Activated CD4-positive, CD25-positive, alpha-beta regulatory T cell treated with anti-CD3 and anti-CD28 coated beads, Interleukin-2, amount 50 U/mL, for 16 hours (primary cell): ENCODE measurements at places on chromosomes 6 and 20.

- no peak for DNase-seq
Observed at GRCh38 chr20:8505476-8506200, 373.6 kb downstream of the PLCB1 start.

DNA sequence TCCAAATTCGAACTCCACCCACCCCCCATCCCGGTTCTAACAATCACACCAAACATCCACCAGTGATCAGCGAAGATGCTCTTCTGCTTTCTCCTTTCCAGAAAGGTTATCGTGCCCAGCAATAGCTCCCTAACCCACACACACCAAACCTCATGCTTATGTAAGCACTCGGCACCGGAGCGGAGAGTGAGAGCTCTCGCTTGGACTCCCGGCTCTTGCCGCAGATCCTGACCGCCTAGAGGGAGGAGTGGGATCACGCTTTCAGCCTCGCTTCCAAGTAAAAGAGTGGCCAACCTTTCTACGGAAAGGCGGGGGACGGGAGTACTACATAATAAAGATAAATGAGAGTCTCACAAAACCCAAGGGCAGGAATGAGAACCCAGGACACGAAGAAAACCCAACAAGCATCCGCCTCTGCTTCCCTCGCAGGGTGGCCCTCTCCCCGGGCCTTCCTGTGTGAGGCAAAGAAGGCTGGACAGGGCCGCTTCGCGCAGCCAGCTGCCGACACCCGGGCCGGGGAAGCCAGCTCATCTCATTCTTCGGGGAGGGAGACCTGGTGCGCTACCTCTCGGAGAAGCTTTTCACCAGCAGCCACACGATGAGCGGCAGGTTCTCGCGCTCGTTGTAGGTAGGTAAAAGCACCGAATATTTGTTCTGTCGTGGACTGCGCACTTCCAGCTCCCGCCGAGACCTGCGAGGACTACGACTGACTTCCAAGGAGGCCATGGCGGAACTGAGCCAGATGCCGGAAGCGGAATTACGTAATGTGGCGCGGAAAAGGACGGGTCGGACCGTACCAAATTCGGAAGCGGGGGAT, at the start of gene DPM1:
DPM1 (minus strand) TSS at position 735 of the 817 bp plus-strand sequence; CDS start at position 726, 9 bp downstream.
- DNase-seq: peak; percentile 84

DNA sequence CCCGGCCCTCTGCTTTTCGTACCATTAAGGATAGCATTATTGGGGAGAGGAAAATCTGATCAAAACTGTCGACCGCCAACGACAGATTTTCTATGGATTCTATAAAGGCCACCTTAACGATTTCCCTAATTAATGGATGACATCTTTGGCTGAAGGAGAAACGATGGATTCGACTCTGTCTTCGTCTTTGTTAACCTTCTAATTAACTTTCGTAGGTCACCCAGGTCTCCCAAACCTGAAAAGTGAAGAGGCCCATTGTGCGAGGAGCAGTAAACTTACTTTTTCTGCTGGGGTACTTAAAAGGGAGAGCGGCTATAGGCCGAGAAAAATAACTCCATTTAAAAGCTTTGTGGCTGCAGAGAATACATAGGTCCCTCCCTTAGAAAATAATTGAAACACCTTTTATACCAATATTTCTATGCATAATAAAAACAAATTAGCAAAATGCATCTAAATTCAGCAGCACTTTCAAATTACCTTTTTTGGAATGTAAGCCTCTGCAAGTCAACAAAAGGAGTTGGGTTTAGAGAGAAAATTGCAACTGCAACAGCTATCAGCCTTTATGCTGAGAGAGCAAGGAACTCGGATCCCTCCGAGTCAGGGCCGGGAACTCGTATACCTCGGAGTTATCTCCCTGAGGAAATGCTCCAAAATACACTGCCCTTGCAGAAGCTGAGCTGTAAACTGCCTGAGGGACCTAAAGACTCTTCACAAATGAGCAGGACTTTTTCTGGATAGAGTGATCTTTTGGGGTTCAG, 31.4 kb upstream of the NR2E1 start:
- no peak for DNase-seq

DNA sequence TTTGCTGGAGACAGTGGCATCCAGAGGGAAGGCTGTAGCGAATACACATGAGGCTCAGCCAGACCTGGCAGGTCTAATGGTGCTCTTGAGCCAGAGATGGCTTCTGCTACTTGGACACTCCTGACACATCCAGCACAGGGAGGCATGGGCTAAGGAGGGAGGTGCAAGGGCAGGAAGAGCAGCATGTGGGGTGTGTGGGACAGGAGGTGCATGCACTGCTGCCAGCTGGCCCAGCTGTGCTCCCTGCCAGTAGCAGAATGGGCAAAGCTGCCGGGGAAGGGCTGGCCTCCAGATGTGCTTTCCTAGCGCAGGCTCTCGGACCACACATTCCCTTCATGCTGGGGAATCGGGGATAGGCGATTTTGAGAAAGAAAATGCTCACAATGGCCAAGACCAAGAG, 309.2 kb downstream of the CDC5L start:
- no peak for DNase-seq

GRCh38 chr6:25652007-25652515, at the start of gene SCGN:
TSS of gene SCGN (plus strand) at chr6:25652215. CDS start at chr6:25652404, 189 bp downstream.
- DNase-seq: no peak

DNA sequence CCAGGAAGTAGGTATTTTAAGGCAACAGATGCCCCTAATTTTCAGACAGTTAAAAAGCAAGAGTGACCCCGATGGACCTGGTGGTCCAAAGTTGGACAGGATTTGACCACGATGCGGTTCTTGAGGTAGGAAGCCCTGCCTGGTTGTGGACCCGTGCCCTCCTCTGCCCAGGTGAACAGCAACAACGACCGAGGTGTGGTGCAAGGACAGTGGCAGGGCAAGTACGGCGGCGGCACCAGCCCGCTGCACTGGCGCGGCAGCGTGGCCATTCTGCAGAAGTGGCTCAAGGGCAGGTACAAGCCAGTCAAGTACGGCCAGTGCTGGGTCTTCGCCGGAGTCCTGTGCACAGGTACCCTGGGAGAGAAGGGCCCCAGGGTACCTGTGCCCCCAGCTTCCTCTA, 18.7 kb downstream of the TGM6 start:
- no peak for DNase-seq

- DNase-seq: no peak
Observed at GRCh38 chr6:160041608-160042007, 72.7 kb downstream of the IGF2R start.

DNA sequence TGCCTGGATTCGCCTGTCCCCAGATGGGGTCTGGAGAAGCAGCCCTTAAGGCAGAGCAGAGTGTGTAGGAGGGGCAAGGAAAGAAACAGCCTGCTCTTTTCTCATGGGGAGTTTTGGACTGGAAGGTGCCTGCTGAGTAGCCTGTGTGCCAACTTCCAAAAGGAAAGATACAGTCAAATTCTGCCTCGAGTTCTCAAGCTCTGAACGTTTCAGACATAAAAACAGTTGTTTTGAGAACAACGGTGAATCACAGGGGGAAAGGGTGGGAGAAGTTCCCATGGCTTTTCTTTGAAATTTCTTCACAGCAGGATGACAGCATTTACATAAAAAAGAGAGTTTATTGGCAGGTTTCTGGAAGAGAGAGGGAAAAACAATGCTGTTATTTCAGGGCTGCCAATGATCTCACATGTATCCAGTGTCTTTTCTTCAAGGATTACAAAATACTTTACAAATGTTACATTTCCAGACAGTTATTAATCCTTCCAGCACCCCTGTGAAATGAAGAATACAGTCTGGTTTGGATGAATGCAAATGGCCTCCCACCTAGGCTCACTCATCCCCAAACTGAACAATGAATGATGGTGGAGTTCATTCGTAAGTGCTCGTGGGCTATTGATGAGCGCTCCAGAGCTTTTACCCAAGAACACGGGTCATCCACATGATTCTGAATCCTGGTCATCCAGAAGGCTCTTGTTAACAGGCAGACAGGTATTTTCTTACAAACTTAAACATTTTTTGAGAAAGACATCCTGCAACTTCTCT, 33.8 kb upstream of the ECI2 start:
- no peak for DNase-seq

GRCh38 chr6:27888566-27888965, 23.6 kb downstream of the OR2B2 start:
- DNase-seq: no peak

DNA sequence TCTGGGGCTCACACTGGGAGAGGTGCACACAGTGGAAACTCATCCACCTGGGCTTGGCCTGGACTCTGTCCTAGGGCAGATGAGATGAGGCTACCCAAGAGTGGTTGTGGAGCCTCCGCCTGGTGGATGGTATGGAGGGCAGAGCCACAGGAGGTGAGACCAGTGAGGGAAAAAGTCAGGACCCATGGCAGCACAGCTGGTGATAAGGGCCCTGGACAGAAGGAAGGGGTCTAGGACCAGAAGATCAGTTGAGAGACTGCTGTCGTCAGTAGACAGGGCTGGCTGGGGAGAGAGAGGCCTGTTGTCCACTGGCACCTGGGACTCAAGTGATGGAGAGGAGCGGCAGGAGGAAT, 29.8 kb downstream of the PLCG1 start:
- no peak for DNase-seq

- no peak for DNase-seq
Observed at GRCh38 chr6:18389479-18389878, 2.3 kb downstream of the RNF144B start.

DNA sequence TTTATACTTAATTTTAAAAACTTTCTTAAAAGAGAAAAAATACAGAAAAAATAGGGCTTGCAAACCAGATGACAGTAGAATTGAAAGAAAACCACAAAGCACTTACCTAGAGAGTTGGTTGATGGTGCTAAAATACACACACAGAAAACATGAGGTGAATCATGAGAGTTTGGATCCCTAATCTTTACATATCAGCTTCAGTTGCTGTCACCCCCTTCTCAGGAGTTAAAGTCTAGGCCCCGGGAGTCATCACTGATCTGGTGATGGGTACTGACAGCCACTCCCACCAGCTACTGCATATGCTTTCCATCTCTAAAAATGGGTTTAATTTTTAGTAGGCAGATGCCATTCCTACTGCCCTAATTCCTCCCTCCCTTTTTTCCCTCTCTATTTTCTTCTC, 16.7 kb downstream of the TSBP1 start:
- DNase-seq: no peak

DNA sequence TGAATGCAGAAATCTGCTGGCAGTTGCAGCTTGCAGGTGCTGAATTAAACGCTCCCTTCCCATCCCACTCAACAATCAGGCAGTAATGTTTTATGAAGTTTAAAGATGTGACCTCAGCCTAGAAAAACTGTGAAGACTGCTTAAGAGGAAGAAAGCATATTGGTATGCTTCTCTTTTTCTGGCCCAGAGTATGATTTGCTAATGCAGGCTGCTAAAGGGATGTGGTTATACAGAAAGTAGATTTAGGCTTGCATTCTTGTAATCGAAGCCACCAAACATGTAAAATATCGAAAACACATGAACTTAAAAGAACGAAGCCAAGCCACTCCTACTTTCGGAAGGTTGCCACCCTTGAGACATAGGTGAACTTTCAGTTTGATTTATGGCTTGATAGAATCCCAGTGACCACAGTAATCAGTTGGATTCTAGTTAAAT, 40.7 kb downstream of the MAP3K5 start:
- peak; percentile 12 for DNase-seq

DNA sequence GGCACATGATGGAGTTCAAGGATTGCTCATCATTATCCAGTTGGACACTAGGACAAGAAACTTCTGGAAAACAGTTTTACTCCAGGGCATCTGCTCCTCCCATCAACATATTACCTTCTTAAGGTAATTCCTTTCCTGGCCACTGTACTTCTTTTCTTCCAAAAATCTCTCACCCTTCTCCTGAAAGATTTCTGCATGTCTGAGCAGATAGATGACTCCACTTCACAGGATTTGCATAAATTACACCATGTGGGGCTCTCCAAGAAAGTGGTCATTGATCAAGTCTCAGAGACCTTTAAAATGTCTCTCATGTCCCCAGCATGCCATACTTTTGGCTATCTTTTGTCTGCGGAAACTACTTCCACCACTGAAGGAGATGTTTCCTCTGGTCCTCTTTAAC, 103.2 kb upstream of the TNFAIP3 start:
- no peak for DNase-seq

GRCh38 chr6:81995548-81996289, 243.2 kb upstream of the TENT5A start:
- DNase-seq: no peak

DNA sequence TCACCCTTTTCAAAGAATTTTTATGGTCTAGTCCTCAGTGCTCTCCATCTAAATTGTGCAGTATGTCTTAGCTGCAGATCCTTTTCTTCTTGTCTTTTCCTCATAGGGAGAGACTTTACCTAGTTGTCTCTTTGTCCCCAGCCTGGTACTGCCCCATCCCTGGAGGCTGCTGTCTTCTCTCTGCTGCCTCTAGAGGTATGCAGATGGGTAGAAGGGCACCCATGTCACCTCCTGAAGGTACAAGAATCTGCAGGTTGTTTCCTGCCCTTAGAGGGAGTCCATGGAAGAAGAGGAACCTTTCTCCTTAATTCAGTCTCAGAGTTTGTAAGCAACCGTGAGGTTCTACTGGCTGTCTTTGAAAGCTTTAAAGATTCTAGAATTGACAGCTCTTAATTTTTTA, 39.1 kb downstream of the MCM8 start:
- no peak for DNase-seq

DNA sequence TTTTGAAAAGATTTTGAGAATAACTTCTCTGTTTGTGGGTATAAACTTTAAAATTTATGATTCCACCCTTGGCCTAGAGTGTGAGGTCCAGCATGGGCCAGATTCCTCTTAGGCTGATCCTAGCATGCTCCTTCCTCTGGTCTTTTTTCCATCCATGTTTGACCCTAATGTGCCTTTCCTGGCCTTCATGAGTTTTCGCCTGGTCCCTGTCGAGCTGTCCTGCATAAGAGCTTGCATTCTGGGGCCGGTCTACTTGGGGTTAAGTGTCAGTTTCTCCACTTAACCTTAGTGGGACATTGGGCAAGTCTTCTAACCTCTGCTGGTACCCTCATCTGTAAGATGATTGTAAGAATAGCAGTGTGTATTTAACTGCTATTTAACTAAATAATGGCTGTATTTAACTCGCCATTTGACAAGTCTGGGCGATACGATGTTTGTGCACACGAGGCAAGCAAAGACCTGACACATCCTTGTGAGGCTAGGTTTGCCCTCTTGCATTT, 40.7 kb upstream of the TAGAP start:
- DNase-seq: no peak

DNA sequence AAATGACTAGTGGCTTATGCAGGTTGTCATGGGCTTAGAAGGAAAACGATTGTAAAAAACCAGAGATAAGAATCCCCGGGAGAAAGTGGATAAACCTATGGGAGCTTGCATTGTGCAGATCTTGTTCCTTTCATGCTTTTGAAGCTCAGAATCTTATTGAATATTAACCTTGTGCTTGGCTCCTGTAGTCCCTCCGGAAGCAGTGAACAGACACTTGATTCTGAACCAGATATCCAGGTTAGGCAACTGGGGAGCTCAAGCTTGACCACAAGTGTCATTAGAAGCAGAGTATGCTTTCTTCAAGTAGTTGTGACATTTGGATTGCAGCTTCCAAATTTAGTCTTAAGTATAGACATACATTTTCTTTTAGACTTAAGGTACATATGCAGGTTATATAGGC, 212.6 kb upstream of the MOCS1 start:
- no peak for DNase-seq

DNA sequence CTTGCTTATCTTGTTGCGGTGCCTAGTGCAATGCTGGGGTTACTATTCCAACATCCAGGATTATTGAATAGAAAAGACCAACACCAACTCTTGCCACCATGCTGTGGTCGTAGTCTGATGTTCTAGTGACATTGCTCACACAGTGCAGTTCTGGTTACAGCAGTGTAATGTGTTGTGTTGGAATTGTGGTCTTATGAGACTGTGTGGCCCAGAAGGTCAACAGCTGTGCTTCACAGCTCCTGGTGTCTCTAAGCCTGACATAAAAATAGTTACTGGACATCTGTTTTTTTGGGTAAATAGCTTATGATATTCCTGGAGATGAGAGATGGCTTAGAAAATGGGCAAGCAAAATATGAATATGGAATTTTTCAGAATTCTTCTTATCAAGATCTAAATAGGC, 57.6 kb downstream of the SLC22A2 start:
- DNase-seq: no peak
